Right cardiac atrium (tissue), 5 donors: ENCODE measurements at places on chromosomes 5 and 9. TPM values are rescaled to one million over a fixed set of nuclear protein-coding genes. Genes with fewer than 3 reads are reported as not detected.

The MSX2 gene
- total RNA-seq, result 3.2 TPM

The PSMD5 gene
- total RNA-seq, result 16.6 TPM

The SPAG8 gene
- 2.6 TPM for total RNA-seq

The SLC25A51 gene
- 26.1 TPM for total RNA-seq

The CCL27 gene
- total RNA-seq, result not detected

The FOXI1 gene
- not detected for total RNA-seq

The PCDHAC2 gene
- total RNA-seq, result 0.51 TPM

GRCh38 chr5:50447228-50447627 is 6.1 kb upstream of the EMB start:
- DNase-seq, result no peak

DNA sequence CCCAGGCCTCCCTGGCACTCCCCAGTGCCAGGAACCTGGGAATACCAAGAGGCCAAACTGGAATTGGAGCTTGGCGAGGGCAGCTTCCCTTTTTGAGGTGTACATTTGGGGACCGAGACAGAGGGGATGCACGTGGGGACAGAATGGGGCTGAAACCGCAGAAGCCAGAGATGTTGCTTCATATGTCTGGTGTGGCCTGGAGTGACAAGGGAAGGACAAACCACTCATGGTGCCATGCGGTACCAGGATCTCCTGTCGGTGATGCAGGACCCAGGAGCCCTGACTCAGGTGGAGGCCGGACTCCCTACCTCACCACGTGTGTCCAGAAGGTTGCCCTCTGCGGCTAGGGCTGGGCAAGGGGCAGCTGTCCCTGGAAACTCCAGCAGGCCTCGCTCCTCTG is 4.0 kb upstream of the CSF2 start:
- no peak for DNase-seq

- DNase-seq, result peak; percentile 92
Observed at GRCh38 chr9:34589636-34590380, at the start of gene CNTFR. CNTFR (minus strand) TSS chr9:34589724; CDS start chr9:34568981, 20,743 bp downstream.

GRCh38 chr5:60340326-60340725 is 359.6 kb downstream of the DEPDC1B start:
- DNase-seq, result no peak

DNA sequence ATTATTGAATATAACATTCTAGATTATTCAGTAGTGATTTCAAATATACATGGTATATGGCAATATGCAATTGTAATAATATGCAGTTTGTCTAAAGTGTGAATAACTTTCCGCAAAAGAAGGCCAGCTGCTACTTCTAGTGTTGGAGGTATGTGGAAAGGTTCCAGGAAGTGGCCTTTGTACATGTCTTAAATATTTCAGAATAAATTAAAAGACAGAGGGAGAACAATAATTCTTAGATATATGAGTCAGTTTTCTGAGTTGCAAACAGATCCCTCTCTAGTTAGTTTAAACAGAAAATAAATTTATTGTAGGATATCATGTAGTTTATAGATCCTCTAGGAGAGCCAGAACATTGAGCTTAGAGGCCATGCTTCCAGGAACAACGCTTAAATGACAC is 210.8 kb upstream of the ELL2 start:
- DNase-seq, result no peak

DNA sequence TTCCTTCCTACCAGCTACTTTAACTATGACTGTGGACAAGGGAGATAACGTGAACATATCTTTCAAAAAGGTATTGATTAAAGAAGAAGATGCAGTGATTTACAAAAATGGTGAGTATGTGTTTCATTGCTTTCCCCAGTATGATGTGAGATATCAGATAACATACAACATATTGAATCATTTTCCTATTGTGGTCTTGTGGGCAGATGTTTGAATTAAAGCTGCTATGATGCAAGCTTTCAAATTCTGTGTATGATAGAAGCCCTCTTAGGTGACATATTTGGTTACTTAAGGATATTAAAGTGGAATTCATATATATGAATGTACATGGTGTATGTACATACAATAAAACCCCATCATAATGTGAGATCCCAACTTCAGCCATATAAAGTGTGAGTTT is 59.5 kb downstream of the TEK start:
- no peak for DNase-seq

DNA sequence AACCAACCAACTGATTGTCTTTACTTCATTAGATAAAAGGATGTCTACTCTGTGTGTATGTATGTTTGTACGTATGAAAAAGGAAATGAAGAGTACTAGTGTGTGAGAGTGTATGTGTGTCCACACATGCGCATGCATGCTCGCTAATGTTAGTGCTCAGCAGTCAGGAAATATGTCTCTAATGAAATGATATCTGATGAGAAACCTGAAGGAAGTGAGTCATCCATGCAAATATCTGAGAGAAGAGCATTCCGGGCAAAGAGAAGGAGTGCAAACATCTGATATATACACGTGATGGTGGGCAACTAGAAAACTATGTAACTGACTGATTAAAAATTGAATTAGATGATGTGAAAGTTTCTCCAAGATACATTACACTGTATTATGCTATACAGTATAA is 29.6 kb upstream of the UGCG start:
- DNase-seq, result no peak

DNA sequence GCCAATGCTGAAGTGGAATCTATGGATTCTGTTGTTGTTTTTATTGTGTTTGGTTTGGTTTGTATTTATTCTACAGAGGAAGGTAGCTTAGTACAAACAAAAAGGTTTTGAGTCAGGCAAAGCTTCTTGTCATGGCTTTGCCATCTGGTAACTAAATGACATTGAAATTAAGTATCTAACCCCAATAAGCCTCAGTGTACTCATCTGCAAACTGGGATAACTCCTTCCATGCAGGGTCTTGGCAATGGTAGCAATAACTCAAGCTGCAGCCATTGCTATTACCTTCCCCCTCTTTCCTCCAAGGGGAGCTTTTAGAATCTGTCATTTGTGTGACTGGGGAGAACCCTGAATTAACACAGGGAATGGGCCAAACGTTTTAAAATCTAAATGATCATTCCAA is 79.7 kb downstream of the PLAC8L1 start:
- no peak for DNase-seq

GRCh38 chr5:92963800-92964199 is 617.2 kb downstream of the NR2F1-AS1 start:
- no peak for DNase-seq

GRCh38 chr5:38018016-38018415 is 178.2 kb upstream of the GDNF start:
- no peak for DNase-seq

GRCh38 chr5:160333721-160334120 is 21.4 kb upstream of the CCNJL start:
- DNase-seq, result no peak

- DNase-seq, result no peak
Observed at GRCh38 chr9:86287013-86287412, 4.7 kb upstream of the ISCA1 start.

- DNase-seq, result no peak
Observed at GRCh38 chr5:135571902-135572301, 6.9 kb downstream of the CXCL14 start.

GRCh38 chr5:67059744-67060490 is 136.7 kb downstream of the CD180 start:
- no peak for DNase-seq

DNA sequence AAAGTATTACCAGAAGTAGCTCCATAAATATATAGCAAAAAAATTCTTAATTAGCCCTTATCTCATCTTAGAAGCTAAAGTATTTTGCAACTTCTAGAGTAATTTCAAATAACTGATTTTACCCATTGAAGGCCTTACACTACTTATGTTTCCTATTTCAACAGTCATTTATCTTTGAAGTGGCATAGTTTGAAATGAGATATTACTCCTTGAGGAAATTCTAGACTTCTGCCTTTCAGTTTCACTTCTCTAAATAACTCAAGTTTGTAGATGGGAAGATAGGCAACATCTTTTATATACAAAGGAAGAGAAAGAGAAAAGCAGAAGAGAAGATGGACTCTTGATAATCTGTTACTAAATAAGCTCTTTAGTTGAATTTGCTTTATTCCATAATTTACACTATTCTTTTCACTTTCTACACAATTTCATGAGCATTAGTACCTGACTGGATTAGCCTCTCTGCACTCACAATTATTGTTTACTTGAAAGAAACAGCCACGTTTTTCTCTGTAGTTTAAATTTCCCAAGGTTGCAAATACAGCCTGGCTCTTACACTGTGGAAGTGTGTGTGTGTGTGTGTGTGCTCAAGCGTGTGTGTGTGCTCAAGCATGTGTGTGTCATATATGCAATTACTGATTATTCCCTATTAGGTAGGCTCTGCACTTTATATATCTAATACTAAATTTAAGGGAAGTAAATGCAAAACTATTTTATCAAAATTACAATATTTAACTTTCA is 60.6 kb upstream of the EMB start:
- DNase-seq, result no peak

GRCh38 chr5:53359916-53360517 is 120.4 kb upstream of the FST start:
- DNase-seq, result no peak

GRCh38 chr9:134136118-134136995 is 475 bp downstream of the WDR5 start:
- DNase-seq, result peak; percentile 45

DNA sequence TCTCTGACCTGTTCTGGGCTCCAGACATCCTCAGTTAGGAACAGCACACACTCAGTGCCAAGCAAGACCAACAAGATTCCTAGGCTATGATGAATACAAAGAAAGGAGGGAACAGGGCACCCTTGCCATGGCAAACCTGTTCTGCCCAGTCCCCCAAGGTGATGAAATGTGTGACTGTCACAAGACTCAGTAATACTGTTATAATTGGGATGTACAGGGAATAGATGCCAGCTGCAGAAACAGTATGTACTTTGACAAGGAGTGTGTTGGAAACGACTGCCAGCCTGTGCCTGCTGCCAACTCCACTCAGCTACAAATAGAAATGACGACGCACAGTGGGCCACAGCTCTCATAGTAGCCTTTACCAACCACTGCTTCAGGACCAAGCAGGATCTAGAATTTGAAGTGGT is 453.0 kb downstream of the EFNA5 start:
- DNase-seq, result peak; percentile 81

DNA sequence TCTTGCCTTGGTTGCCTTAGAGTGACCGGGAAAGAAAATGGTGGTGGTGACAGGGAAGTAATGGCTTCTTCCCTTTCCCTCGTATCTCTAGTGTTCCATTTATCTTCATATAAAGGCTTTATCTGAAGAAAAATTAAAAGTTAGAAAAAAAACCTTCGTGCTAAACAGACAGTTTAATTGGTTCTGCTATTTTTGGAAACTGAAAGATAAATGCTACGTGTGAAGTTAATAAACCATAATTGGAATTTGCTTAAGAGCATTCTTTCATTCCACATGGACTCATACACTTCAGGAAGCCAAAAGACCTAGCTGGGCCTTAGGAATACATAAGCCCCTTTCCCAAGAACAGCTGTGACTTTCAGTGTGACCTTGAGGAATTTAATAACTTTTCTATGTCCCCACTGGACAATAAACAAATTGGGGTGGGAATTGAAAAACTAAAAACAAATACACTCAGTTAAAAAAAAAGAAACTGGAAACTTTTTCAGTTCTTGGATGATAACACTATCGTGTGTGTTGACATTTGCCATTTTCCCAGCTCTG is 818.8 kb upstream of the WWC1 start:
- DNase-seq, result no peak

- DNase-seq, result no peak
Observed at GRCh38 chr9:123609844-123610243, 253.8 kb downstream of the CRB2 start.

GRCh38 chr5:1299511-1299850 is 4.6 kb upstream of the TERT start:
- no peak for DNase-seq

- DNase-seq, result no peak
Observed at GRCh38 chr9:137762414-137763061, 115.0 kb upstream of the CACNA1B start.

GRCh38 chr5:93600409-93601070 is 17.5 kb downstream of the NR2F1 start:
- no peak for DNase-seq

DNA sequence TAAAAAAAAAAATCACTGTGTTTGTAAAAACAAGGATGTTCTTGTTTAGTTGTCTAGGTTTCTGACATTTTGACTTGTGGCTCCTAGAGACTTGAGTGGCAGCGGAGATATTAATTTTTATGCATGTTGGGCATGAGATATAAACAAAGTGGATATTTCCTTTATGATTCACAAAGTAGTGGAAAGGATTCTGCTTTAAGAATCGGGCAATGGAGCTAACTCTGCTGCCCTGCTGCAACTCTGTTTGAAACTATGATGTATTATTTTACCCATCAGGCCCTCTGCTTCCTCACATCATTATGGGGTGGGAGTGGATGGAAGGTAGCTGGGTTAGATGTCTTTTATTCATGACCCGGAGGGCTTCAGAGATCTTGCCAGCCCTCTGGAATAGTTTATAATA is 94.1 kb upstream of the CD180 start:
- no peak for DNase-seq
